ENCODE measurements at places on chromosomes 3 and 15.

- DNase-seq = no peak
These were observed 37.2 kb downstream of the SSUH2 start for GRCh38 chr3:8607234-8608040.

GRCh38 chr15:29550834-29551465 is 271.3 kb downstream of the TJP1 start:
- DNase-seq = no peak

- no peak for DNase-seq
These were observed 732.9 kb upstream of the BCHE start for GRCh38 chr3:166570102-166570501.

DNA sequence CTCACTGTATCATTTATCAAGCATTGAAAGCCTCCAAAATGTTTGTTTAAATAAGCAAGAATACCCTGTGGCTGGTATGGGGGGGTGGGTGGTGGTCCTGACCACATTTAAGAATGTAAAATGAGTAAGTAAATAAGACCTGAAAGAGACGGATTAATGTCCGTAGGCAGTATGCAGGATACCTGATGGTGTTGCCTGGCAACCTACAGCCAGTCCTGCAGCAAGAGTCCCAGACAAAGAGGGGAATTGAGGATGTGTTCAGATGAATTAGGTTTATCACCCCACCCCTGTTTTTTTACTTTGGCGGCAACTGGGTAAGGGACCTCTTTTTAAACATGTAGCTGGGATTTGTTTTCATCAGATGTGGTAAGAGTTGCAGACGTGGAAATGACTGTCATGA is 99.8 kb upstream of the BFSP2 start:
- DNase-seq = no peak

GRCh38 chr3:187954516-187954872 is 199.5 kb upstream of the LPP start:
- no peak for DNase-seq

- no peak for DNase-seq
These were observed 72.0 kb upstream of the RASGRP1 start for GRCh38 chr15:38636597-38636996.

DNA sequence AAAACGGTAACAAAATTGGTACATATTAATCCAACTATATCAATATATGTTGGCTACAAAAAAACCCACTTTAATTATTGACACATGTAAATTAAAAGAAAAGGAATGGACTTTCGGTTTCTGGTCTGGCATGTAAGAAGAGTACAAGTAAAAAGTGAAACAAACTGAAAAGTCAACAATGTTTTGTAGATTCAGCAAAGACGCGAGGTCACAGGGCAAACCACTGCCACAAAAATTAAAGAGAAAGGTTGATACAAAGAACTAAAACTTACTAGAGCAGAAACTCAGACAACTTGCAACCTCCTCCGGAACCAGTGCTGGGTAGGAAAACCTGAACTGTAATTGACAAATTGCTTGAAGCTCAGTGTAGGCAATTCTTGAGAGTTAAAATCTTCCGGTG is 110.6 kb upstream of the ARPP21 start:
- DNase-seq = no peak
